ENCODE measurements at places on chromosomes 6 and 20.

GRCh38 chr20:54058420-54059139, 11.8 kb downstream of the BCAS1 start:
- no peak for DNase-seq

DNA sequence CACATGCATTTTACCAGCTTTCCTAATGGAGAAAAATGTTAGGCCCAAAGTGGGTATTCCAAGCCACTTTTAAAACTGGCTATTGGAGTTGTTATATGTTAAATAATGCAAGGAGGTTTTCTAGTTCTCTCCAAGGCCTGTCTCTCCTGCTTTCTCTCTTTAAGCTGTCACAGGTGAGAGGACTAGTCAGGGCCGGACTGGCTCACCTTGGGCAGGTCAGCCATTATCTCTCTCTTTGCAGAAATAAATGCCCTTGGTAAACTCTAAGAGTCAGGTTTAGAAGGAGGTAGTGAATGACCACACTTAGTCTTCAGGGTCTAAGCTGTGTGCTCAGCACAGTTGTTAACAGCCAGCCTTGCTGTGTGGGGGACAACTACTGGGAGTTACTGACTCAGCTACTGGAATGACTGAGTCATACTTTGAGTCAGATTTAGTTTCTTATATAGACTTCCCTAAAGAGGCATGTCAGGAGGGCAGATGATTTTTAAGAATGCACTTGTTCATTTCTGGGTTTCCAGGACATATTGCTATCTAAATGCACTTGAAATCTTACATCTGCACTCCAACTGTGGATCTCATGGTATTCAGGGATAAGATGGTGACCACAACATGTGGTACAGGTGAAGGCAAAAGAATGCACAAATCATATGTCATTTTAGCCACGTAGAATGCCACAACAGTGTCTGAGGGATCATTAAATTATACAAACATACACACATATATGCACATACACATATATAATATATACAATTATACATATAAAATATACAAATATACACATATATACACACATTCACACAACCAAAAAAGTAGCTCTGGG, 719.4 kb downstream of the EPM2A start:
- no peak for DNase-seq

- peak; percentile 96 for DNase-seq
These were observed 192.3 kb upstream of the THBS2 start for GRCh38 chr6:169445661-169446581.

DNA sequence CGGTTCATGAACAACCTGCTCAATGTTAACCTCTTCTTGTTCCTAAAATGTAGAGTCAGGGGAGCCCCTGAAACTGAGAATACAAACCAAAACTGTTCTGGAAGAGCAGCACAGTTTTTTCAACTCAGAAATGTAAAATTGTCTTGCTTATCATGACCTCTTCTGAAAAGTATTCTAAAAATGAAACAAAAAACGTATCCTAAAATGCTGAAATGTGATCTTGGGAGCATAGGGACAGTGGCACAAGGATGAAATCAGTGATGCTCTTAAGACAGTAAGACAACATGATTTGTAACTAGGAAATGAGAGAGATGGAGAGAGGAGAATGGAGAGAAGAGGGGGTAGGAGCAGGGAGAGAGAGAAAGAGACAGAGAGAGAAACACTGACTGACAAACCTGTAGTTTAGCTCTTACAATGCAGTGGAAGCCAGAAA, 27.5 kb downstream of the NCOA7 start:
- DNase-seq, result no peak

DNA sequence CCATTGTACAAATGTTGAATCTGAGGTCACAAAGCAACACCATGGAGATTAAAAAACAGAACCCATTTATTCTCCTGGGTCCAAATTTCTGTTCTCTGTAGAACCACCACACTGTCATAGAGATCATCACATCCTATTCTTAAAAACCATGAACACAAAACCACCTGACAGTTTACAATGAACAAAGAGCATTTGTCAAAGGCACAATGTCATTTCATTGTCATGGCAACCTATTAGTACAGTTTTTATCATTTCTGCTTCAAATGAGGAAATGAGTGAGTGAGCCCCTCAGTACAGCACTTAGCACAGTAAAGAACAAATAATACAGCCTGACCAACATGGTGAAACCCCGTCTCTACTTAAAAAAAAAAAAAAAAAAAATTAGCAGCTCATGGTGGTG, 23.1 kb upstream of the LAMP5 start:
- DNase-seq, result no peak

- DNase-seq, result peak; percentile 91
These were observed 67.4 kb downstream of the ZBTB2 start for GRCh38 chr6:151323791-151324487.

DNA sequence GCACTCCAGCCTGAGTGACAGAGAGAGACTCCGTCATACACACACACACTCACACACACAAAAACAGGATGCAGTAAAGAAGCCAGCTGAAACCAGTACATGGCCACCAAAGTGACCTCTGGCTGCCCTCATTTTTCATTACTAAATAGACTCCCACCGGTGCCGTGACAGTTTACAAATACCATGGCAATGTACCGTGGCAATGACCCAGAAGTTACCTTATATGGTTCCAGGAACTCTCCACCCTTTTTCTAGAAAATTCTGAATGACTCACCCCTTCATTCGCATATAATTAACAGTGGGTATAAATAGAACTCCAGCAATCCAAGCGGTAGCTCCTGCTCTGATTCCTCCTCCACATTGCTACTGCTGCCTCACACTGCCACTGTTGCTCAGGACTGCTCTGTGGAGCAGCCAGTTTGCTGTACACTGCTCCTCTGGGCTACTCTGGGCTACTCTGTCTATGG, 57.7 kb downstream of the SNX5 start:
- DNase-seq, result no peak

- DNase-seq, result no peak
These were observed 74.7 kb downstream of the SYNJ2 start for GRCh38 chr6:158056355-158056754.

- DNase-seq, result no peak
These were observed 18.0 kb downstream of the HECA start for GRCh38 chr6:139152892-139153271.

DNA sequence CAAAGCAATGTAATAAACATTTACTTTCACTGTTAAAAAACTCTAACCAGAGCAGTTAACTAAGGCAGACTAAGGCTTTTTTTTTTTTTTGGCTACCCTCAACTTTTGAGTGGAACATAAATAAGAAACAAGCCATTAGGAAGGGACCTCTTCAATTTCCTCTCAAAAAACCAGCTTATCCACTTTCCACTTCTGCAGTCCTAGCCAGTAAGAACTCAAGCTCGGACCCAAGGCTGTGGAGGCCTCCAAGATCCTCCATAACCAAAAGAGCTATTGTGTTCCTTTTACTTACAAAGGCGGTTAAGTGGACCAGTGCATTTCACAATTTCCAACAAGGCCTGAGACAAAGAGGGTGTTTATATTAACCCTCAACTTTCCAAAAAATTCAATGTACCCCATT, 5.3 kb downstream of the KCNK5 start:
- no peak for DNase-seq

- DNase-seq, result no peak
These were observed 11.2 kb downstream of the ZNF337 start for GRCh38 chr20:25685276-25686080.

GRCh38 chr6:15602154-15602553, 60.7 kb downstream of the DTNBP1 start:
- DNase-seq, result no peak

- DNase-seq, result no peak
These were observed 759.1 kb downstream of the PTPRT start for GRCh38 chr20:42430598-42430997.

DNA sequence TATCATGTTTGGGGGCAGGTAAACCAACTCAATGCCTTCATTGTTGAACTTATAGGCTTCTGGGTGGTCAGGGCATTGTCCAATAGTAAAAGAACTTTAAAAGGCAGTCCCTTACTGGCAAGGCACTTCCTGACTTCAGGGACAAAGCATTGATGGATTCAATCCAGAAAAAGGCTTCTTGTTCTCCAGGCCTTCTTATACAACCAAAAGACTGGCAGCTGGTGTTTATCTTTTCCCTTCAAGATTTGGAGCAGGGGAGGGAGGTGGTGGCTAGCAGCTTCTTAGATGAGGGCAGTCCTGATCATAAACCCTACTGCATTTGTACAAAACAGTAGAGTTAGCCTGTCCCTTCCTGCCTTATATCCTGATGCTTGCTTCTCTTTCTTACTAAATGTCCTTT, 57.5 kb downstream of the NCOA3 start:
- DNase-seq, result no peak

DNA sequence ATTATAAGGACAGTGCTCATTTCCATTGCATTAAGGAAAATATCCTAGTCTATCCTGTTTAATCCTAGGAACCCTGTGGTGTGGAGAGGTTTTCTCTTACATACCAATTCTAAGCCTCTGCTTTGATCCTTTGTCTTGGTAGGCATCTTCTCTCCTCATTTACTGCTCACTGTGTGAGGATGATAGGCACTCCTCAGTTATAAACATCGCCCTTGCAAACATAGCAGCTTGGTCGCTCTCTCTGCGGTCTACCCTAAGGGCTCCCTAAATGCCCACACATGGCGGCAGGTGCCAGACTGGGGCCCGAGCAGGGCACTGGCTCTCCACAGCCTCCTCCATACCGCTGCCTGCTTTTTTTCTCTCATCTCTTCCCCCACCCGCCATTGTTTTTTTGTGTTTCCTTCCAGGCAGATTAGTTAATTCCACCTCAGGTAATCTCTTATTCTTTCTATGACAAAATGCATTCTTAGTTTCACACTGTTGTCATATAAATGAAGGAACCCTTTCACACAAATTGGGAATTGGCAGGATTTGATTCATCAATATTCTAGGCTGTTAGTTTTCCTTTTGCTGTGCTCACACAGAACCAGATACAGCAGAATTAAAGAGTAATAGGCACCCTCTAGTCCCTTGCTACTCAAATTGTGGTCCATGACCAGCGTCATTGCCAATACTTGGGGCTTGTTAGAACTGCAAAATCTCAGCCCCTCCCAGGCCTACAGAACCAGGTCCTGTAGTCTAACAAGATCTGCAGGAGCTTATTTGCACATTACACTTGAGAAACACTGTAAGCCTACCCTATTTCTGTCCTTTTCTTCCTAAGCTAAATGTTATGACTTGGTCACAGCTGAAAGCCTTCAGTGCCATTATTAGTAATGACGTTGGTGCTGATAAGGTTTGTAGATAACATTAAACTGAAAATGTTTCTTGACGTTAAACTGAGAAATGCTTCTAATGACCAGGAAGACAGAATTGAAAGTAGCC, 36.3 kb downstream of the CARMIL1 start:
- DNase-seq, result no peak

GRCh38 chr6:26260725-26261490, 104.1 kb upstream of the BTN3A2 start:
- no peak for DNase-seq

DNA sequence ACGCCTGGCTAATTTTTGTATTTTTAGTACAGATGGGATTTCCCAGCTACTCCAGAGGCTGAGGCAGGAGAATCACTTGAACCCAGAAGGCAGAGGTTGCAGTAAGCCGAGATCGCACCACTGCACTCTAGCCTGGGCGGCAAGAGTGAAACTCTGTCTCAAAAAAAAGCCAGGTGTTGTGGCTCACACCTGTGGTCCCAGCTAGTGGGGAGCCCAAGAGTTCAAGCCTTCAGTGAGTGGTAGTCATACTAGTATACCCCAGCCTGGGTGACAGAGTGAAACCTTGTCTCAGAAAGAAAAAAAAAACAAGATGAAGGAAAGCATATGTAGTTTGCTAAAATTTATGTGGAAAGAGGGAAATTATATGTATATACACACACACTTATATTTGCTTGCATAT, 20.0 kb upstream of the POU5F1 start:
- no peak for DNase-seq

DNA sequence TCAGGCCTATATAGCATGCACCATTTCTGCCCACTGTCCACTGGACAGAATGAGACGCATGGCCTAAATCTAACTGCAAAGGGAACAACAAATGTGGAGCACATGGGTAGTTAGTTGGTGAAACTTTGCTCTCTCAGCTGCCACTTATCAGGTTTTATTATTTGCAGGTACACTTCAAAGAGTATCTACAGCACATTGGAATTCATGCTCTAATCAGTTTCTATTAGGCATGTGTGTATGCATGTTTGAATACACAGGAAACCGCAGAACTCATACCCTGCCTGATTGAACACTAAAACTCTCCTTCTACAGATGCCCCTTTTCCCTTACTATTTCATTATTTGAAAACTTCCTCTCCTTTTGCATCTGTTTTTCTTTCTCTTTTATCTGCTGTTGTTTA, 97.4 kb upstream of the HSF2 start:
- no peak for DNase-seq

GRCh38 chr20:25272223-25273000, 24.5 kb downstream of the PYGB start:
- no peak for DNase-seq
